Skeletal muscle cell (primary cell): ENCODE measurements at places on chromosomes 2 and 18.

- DNase-seq: no peak
Observed at GRCh38 chr2:86420913-86421312, 20.3 kb upstream of the KDM3A start.

DNA sequence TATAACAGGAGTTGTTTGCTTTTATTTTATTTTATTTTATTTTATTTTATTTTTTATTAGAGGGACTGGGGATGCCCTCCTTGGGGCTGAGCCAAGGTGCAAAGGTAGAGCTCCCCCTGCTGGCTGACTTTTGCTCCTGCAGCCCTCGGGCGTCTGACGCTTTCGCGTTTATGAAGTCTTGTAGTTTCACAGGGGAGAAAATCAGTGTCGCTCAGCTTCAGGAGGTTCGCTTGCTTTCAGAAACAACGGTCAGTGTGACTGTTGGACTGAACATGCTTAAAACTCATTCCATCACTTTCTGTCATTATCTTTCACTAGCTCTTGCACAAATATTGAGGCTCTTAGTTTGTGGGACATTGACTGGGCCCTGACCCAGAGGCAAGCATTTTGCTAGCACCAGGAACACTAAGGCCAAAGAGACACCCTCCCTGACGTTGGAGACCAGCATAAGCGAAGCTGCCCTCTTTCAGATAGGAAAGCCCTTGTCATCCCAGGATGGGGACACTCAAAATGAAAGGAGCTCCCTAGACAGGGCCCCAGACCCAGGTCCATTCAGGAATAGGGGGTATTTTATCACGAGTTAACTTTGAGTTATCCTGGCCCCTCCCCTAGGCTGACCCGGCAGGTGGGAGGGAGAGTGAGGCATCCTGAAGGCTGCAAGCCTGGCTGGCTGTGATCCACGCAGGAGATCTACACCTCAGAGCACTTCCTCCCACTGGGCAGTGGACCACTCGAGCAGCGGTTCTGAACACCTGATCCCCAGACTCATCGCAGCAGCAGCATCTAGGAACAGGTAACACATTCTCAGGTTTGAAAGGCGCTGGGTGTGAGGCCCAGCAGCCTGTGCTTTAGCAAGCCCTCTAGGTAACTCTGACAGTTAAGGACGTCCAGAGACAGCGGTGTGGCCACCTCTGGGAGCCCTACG lies 34.4 kb downstream of the LGALSL start:
- DNase-seq: no peak

GRCh38 chr2:18976168-18976961 lies 382.1 kb downstream of the OSR1 start:
- DNase-seq: peak; percentile 93

GRCh38 chr2:60350791-60351190 lies 202.7 kb downstream of the BCL11A start:
- no peak for DNase-seq

DNA sequence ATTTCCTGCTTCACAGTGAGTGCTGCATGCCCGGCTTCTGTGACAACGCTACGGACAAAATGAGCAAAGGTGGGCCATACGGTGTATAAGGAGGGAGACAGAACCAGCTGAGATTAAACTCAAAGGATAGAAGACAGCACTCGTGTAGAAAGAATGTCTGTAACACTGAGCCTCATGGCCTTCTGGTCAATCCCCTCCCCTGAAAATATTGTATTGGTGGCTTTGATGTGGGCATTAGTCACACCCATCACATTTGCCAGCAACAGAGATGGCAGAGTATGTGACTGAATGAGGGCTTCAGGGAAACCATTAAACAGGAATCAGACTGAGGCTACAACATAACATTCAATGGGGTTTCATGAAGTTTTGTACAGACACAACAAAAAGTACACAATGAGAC lies 287.8 kb upstream of the CCDC68 start:
- DNase-seq: no peak

DNA sequence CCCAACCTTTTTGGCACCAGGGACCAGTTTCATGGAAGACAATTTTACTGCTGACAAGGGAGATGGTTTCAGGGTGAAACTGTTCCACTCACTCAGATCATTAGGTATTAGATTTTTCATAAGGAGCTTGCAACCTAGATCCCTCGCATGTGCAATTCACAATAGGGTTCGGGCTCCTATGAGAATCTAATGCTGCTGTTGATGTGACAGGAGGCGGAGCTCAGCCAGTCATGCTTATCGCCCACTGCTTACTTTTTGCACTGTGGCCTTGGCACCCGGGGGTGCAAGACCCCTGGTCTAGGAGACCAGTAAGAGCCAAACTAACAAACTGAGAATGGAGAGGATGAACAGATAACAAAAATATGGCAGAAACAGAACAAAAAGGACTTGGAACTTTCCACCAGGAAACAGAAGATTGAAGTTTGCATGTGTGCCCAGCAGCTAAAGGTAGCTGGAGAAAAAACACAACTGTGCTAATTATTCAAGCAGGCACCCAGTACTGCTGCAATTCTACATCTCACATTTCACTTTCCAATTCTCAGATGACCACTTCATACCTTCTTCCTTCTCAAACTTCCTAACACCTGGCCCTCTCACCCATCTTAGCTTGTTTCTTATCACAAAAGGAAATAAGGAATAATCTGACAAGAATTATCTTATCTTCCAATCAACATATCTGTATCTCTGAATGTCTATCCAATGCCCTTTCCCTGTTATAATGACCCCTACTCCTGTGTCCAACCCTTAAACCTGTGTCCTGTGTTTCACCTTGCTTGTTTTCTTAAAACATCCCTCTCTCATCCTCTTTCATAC lies 24.8 kb downstream of the SP3 start:
- no peak for DNase-seq

- no peak for DNase-seq
Observed at GRCh38 chr18:56563568-56563967, 74.8 kb downstream of the TXNL1 start.

DNA sequence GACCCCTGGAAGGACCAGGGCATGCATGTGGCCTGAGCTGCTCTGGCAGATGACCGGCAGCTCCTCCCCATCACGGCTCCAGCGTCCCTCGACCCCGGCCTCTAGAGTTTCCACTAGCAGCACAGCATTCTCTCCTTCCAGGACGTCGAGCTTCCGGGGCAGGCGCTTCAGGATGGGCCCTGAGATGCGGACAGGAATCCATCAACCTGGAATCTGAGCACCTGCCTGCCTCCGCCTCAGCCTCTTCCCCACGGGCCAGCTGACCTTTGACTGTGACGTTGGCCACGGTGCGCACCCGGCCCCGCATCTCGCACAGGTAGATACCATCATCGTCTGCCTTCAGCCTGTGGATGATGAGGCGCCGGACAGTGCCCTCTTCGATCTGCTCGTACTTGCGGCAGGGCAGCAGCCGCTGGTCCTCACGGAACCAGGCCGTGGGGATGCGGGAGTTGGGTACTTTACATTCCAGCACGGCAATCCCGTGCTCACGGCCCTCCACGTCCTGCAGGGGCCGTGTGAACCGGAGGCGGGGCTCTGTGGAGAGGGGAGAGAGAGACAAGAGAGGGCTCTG lies 3.5 kb downstream of the OBSL1 start:
- no peak for DNase-seq

GRCh38 chr2:106607371-106607770 lies 120.2 kb downstream of the CD8B2 start:
- DNase-seq: no peak

DNA sequence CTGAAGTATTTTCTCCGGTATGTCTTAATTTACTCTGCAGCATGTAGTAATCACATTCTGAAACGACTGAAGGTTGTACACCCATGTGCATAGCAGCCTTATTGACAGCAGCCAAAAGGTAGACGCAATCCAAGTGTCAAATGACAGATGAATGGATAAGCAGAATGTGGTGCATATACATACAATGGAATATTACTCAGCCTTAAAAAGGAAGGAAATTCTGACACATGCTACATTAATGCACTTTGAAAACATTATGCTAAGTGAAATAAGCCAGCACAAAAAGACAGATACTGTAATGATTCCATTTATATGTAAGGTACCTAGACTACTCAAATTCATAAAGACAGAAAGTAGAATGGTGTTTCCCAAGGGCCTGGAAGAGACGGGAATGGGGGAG lies 88.0 kb upstream of the EFEMP1 start:
- no peak for DNase-seq

GRCh38 chr18:23088310-23088709 lies 47.0 kb upstream of the CABLES1 start:
- DNase-seq: no peak

- no peak for DNase-seq
Observed at GRCh38 chr2:212677466-212677865, 138.9 kb upstream of the ERBB4 start.

DNA sequence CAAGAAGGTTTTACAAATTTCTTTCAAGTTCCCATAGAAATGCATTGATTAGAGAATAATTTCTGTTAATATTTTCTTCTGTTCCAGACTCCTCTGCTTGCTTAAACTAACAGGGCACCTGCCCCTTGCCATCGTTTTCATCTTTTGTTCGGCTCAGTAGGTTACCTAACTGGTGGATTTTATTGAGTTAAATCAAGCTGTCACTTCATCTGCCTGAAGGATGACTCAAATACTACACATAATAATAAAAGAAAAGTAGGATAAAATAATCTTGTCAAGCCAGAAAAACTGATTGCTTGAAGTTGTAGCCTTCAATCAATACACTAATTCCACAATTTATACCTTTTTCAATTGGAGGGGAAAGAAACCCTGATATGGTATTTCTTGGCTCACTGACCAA lies 234.0 kb downstream of the NR4A2 start:
- no peak for DNase-seq

DNA sequence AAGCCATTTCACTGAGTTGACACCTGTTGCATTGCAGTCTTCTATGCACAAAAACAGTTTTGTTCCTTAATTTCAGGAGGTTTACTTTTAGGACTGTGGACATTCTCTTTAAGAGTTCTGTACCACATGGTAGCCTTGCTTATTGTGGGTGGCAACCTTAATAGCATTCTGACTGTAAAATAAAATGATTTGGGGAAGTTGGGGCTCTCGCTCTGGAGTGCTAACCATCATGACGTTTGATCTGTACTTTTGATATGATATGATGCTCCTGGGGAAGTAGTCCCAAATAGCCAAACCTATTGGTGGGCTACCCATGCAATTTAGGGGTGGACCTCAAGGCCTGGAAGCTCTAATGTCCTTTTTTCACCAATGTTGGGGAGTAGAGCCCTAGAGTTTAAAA lies 3.4 kb downstream of the CTLA4 start:
- DNase-seq: no peak

DNA sequence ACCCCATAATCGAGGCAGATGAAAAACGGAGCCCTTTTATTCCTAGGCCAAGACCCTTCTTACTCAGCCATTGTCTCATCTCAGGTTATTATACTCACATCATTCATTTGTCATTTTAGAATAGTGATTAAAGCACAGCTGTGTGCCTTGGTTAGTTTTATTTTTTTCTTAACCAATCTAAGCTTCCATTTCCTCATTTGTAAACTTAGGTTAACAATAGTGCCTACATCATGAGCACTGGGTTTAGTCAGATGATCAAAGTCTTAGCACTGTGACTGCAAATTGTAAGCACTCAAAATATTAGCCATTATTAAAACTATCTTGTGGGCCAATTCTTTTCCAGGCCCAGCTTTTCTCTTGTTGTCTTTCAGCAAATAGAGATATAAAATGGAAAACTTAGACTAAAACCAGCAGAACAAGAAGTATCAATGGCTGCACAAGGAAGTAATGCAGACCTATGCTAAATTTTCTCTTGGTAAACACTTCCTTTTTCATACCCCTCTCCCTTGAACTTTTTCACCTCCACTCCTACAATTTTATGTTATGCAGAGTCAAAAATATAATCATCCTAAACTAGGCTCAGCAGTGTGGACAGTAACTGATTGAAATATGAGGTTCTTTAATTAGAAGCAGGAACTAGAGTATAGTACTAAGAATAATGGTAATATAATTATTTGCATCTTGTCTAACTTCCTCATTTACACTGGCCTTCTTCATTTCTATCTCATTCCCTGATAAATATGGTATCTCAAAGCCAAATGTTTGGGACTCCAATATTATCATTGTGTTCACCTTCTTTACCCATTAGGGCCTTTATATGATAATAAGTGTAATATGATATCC lies 21.5 kb upstream of the GALNT3 start:
- DNase-seq: no peak

- DNase-seq: no peak
Observed at GRCh38 chr18:46424898-46425297, 232.1 kb downstream of the LOXHD1 start.

DNA sequence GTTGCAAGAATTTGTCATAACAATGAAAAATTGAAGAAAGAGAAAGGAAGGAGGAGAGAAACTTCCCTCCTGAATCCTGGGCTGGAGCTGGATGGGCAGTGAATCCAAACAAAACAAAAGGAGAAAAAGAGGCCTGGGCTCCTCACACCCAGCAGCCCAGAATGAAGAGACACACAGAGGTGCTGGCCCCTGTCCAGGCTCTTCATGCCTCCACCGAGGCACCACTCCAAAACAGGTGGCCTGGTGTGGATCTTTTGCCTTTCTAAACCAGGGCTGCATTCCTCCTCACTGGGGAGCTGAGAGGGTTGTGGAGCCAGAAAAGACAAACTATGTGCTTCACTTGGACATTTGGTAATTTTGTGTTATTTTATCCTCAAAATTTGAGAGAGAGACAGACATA lies 76.0 kb downstream of the FAM124B start:
- DNase-seq: no peak

DNA sequence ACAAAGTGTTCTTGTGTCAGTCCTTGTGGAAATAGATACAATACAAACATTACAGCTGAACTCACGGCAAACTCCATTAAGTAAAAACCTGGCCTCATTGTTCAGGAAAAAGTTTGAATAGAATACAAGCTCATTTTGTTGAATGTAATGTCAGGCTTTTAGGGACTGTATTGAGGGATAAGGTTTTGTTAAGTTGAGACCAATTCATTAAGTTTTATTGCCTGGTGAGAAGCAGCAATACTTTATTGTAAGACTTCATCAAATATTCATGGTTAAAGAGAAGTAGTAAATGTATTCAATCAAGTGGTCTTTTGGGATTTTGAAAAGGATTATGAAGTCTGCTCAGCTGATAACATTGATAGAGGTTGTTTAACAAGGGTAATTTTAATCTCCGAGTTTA lies 35.4 kb upstream of the METAP1D start:
- DNase-seq: no peak

DNA sequence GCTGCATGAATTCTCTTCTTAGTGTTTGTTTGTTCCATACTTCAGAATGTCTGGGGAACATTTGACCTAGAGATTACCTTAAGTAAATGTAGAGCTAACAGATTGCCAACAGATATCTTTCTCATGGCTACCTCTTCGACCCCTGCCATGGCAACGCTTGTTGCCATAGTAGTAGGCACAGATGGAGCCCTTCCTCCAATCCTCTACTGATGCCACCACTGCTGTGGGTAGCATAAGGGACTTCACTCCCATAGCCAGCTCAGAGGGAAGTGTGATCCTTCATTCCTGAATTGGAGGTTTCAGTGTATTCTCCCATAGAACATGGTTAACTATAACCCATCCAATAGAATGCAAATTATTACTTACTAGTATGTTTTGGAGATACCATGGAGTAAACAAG lies 543.6 kb upstream of the NRP2 start:
- no peak for DNase-seq

- no peak for DNase-seq
Observed at GRCh38 chr2:45072064-45072861, 63.0 kb upstream of the SIX2 start.
